GM12865 (cell line): ENCODE measurements at places on chromosomes 7 and 10.

DNA sequence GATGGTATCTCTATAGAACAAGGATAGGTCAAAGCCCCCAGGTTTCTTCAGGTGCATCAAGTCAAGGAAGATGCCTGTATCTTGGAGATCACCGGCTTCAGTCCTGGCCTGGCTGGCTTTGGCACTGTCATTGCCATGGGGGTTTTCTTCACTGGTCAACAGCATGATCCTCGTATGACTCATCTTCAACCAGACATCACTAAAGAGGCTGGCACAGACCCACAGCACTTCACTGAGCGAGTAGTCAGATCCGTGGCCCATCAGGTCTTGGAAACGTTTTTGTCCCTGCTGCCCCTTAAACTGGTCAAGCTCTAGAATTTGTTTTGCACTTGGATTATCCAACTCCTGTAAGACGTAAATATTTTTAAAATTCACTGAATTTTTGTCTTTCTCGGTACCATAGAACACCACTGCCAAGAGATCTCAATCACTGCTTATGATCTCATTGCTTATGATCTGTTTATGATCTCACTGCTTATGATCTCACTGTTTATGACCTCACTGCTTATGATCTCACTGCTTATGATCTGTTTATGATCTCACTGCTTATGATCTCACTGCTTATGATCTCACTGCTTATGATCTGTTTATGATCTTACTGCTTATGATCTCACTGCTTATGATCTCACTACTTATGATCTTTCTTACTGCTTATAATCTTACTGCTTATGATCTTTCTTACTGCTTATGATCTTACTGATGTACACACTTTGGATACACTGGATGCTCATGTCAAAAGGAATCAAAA, 135.2 kb downstream of the CYP26A1 start:
- DNase-seq = no peak

DNA sequence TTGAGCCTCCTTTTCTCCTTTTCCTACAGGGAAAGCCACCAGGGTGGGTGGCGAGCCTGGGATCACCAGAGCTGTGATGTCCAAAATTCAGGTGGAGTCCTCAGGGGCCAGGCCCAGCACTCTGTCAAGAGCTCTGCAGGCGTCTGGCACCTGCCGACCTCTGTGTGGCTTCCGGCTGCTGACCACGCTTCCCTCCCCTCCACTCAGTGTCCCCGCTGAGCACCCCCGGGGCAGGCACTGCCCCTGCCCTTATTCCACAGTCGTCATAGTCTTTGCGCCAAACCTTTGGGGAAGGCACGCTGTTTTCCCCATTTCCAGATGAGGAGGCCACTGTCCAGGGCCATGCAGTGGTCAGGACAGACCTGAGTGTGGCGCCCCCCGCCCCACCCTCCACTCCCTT, 7.5 kb downstream of the MTG1 start:
- no peak for DNase-seq

DNA sequence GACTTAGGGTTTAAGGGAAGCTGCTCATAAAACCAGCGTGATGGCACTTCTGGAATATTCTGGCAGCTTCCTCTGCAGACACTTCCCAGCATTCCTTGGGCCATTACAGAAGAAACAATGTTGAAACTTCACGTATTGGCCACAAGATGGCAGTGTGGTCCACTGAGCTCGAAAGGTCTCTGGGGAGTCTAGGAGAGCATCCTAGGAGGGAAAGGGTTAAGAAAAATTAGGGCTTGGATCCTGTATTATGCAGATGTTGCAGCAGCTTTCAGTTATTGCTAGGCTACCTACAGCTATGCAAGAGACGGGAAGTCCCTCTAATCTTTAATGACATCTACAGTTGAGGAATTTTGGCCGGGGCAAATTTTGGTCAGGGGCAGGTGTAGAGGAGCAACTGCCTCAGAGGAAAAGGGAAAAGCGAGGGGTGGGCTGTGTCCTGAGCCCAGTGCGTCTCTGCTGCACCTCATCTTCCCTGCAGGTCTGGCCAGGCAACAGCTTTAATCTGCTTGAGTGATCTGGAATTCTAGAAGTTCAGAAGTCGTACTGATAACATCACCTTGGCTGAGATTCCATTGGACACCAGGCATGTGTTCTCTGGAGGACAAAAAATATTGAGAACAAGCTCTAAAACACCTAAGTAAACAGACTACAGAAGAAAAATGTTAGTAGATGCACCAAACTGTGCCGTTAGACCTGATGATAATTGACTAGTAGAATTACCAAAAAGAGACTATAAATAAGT, 220.8 kb upstream of the PRSS58 start:
- DNase-seq = peak; percentile 50

DNA sequence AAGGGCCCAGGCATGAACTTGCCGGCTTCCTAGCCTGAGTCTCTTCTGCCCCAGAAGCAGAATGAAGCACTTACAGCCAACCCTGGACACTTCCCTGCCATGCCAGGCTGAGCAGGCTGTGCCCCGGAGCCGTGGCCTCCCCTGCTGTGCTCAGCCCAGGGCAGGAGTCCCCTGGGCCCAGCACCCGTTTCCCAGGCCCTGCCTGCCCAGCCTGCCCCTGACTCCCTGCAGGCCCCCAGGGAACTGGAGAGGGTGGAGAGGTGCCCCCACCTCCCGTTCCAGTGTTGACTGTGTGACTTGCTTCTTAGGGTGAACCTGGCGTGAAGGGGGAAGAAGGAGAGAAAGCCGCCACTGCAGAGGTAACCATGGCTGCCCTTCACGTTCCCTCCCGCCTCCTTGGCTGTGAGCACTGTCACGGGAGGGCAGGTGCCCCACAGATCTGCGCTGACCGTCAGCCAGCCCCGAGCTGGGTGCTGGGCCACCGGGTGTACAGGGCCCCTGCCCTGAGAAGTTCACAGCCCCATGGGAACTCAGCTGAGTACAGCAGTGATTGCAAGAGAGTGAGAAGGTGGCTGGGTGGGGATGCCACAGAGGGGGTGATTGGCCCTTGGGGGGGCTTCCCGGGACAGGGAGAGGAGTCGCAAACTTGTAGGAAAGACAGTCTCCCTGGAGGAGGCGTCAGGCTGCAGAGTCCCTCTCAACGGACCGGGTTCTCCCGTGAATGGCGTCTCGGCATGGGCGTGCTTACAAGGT, 75.9 kb downstream of the MYL10 start:
- no peak for DNase-seq

DNA sequence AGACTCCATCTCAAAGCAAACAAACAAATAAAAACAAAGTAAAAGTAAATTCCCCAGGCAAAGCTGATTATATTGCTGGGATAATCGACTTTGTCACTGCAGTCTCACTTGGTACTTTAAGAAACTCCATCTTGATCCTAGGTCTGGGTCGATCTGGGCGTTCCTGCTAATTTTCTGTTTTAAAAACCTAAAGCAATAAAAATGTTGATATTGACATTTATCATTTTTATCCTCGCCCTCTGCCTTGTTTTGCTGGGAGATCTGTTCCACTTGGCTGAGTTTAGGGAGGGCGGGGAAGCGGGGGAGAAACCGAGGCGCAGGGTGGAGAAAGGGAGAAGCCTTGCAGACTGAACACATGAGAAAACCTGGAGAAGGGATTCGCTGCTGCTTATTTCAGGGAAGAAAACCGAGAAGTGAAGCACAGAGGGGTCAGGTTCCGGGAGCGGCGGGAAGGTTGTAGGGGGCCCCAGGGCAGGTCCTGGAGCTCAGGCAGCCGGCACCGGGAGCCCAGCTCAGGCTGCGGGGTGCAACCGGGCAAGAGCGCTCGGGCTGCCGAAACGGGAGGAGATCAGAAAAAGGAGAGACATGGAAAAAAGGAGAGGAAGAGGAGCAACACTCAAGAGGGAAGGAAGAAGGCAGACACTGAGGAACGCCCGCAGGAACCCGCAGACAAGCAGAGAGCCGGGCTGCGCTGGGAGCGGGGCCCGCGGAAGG, 27.3 kb upstream of the KMT2C start:
- no peak for DNase-seq

DNA sequence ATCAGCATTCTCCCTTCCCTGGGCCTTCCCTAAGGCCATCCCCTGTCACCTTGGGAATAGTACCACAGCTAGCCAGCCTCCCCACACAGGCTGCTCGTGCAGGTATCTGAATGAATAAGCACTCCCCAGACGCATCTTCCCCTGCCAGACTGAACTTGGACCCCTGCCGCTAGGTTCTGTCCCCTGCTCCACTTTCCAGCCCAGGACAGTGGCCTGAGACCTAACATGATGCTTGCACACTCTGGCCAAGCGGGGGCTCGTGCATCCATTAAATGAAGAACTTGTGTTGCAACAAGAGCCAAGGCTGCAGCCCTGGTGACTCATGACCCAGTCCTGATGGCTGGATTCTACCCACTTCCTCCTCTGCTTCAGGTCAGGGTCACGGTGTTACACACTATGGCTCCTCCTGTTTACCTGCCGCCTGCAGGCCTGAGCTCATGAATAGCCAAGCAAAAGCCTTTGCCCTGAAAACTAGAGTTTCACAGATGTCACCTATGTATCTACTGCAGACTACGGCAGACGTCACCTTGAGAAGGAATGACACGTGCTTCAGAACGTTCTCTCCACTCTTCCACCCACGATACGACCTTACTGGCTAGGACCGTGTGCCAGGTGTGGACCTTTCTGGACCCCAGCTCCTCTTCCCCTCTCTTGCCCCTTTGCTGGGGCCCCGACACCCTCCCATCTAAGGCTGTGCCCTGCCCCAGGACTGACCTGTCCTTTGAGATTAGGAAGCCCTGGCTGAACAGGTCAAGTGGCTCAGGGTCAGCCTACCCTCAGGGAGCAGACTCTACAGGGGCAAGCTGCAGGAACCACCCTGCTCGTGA, 6.5 kb downstream of the ASB13 start:
- DNase-seq = peak; percentile 50

- DNase-seq = no peak
Measured at GRCh38 chr7:12315049-12315448, 88.6 kb downstream of the VWDE start.

- DNase-seq = no peak
Measured at GRCh38 chr7:146116521-146117222, at the start of gene CNTNAP2. Gene CNTNAP2, plus strand, starts transcription at chr7:146116801. Its CDS starts 76 bp downstream, at chr7:146116877.

GRCh38 chr7:83486536-83486935, 162.4 kb downstream of the SEMA3E start:
- no peak for DNase-seq
